Right atrium auricular region (tissue), 2 donors: ENCODE measurements at places on chromosomes 5 and 9.

- no peak for DNase-seq
Observed at GRCh38 chr9:91496351-91496750, 72.7 kb upstream of the NFIL3 start.

- no peak for DNase-seq
Observed at GRCh38 chr9:82645600-82645999, 417.3 kb downstream of the RASEF start.

- DNase-seq, result no peak
Observed at GRCh38 chr5:65059681-65060598, 291.2 kb downstream of the CWC27 start.

- DNase-seq, result no peak
Observed at GRCh38 chr5:92641031-92641962, 939.7 kb downstream of the NR2F1-AS1 start.

- no peak for DNase-seq
Observed at GRCh38 chr5:54867310-54867944, 118.0 kb downstream of the ESM1 start.

- no peak for DNase-seq
Observed at GRCh38 chr5:178673801-178674295, 47.0 kb upstream of the CLK4 start.

- no peak for DNase-seq
Observed at GRCh38 chr9:130606887-130607600, 27.7 kb downstream of the FUBP3 start.

DNA sequence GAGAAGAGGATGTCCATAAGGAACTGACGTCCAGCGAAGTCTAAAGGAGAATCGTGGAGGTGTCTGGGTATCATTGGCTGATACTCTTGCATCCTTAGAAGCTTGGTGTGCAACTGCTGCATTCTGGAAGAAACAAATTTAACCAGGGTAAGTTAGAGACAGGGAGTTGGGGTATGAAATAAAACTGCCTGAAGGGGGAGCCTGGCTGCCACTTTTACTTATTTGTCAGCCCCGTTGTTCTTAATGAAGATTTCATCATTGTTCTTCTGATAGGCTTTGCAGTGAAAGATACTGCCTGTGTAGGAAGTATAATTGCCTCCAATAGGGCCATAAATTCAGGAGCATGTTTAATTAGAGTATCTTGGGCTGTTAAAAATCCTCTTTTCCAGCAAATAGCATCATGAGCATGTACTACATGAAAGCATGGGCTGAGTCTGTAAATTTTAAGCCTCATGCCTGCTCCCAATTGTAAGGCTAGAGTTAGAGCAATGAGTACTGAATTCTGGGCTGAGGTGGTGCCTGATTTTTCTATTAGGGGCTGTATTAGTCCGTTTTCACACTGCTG lies 1264.5 kb upstream of the ACO1 start:
- DNase-seq, result no peak

DNA sequence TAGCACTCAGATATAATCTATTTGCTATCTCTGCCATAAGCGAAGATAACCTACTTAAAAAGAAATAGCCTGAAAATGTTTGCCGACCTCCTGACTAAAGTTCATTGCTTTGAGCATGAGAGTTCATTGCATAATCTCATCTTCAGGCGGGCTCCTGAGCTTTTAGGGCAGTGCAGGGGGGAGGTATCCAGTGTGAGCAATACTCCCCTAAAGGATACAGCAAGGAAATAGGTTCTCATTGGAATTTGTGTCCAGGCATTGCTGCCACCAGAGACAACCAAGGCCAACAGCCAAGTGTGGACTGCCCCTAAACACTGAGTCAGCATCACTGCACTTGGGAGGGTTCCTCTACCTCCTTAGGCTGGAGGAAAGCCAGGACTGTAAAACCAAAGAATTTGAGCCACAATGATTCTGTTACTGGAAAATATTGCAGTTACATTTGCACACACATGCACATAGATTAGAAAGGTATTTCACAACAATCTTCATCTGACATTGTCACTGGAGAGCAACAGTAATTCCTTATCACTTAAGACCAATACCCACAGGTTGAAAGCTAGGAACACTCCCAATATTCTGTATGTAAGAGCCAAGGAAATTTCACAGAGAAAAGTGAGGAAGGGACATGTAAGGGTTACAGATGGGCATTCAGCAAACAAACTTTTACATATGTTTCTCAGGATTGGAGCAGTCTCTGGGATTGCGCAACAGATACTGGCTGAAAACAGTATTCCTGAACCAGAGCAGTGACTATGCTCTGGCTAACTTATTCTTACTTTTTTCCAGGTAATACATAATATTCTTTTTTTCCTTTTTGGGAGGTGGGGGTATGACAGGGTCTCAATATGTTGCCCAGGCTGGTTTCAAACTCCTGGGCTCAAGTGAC lies 98.6 kb upstream of the TLE1 start:
- DNase-seq, result peak; percentile 69

DNA sequence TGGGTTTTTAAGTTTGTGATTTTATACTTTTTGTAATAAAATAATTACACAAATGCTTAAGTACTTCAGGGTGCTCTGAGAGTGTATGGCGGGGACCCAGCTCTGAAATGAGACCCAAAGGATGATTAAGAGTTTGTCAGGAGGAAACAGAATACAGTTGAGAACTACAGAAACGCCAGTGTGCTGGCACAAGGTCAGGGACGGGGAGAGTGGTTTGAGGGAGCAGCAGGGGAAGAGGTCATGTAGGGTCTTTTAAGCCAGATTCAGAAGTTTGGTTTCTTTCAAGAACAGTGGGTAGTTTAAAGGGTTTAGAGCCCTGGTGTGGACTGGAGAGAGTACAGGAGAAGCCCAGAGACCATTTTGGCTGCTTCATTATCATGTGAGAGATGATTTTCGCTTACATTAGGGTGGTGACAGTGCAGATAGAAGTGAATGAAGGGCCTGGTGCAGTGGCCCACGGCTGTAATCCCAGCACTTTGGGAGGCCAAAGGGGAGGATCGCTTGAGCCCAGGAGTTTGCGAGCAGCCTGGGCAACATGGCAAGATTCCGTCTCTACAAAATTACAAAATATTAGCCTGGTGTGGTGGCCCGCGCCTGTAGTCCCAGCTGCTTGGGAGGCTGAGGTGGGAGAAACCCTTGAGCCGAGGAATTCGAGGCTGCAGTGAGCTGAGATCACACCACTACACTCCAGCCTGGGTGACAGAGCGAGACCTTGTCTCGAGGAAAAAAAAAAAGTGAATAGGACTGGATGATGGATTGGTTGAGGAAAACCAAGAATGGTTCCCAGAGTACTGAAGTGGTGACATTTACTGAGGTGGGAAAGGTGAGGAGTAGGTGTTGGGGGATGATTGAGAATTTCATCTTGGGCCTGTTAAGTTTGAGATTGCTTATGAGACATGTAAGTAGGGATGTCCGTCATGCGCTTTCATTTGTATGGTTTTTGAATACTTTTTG lies 1.4 kb upstream of the ETF1 start:
- DNase-seq, result no peak

DNA sequence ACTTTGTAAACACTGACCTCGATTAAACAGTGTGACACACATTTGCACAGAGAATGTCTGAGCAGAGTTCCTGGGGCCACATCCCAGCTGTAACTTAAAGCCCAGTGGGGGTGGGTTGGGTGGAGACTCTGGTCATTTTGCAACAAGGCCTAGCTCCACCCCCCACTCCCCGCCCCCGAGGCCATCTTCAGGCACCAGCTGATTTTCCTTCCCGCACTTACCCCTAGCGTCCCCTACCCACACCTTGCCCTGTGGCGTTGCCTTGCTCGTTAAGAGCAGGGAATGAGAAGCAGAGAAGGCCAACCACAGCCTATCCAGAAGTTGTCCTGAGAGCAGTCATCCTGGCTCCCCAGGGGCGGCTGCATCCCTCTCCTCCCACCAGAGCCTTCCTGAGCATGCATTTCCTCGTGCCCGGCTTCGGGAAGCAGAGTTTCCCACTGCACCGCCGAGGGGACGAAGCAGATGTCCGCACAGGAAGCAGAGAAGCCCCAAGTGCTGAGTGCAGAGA lies 101.7 kb upstream of the SARDH start:
- DNase-seq, result no peak

DNA sequence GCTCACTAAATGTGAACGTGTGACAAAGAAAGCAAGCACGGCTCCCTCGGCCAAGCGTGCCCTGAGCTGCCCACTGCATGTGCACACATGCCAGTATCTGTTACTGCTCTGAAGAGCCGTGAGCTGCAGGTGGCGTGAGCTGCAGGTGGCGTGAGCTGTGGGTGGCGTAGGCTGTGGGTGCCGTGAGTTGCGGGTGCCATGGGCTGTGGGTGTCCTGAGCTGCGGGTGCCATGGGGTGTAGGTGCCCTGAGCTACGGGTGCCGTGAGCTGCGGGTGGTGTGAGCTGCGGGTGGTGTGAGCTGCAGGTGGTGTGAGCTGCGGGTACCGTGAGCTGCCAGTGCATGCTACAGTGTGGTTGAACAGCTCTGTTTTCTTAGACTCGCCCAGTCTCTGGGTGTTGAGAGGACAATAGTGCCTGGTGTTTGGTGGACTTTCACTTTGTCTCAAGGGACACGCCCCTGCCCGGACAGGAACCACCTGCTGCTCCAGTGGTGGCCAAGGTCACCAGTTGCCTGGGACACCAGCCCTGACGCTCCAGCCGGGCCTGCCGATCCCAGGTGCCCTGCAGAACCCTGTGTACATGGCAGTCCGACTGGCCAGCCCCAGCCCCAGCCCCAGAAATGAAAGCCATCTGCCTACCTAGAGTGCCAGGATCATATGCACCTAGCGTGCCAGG lies 6.7 kb downstream of the CCDC187 start:
- DNase-seq, result no peak

GRCh38 chr5:41844502-41844901 lies 25.7 kb downstream of the OXCT1 start:
- DNase-seq, result no peak

DNA sequence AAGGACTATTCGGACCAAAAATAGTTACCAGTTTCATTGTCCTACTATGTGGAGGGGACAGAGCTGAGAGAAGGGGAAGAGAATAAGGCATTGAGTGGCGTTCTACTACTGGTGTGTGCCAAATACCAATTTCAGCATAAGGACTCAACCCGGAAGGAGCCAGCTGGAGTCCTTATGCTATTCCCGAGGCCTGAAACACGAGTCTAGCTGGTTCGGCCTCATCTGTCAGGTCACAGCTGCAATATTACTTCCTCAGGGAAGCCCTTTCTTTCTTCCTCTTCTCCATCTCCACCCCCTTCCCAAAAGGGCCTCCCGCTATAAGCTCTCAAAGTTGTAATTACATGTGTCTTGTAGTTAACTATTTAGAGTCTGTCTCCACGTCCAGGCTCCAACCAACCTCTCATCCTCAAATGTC lies 20.5 kb upstream of the FER start:
- peak; percentile 59 for DNase-seq

- DNase-seq, result no peak
Observed at GRCh38 chr9:14380061-14380836, 66.3 kb upstream of the NFIB start.

- no peak for DNase-seq
Observed at GRCh38 chr5:82375488-82376244, 97.5 kb upstream of the RPS23 start.

DNA sequence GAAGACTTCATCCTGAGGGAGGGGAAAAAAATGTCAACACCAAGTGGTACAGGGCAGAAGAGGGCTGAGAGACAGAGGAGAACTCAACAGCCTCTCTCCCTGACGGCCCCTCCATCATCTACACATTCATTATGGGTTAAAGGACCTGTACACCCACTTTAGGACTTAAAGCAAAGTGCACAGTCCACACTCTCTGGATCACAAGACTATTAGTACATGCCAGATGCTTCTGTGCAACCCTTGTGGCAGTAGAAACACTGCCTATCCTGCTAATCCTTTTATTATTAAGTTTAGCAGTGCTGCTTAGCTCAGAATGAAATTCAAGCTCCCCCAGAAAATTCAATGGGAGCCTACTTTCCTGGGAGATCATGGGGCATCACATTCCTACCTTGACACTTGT lies 1.9 kb downstream of the FRMD3 start:
- no peak for DNase-seq

- DNase-seq, result no peak
Observed at GRCh38 chr5:28961816-28962215, 1923.4 kb upstream of the CDH9 start.

GRCh38 chr5:124410539-124411488 lies 335.6 kb downstream of the ZNF608 start:
- DNase-seq, result no peak

GRCh38 chr9:93122721-93123221 lies 11.3 kb downstream of the NINJ1 start:
- no peak for DNase-seq

GRCh38 chr5:32489791-32490562 lies 45.4 kb upstream of the ZFR start:
- DNase-seq, result peak; percentile 76

DNA sequence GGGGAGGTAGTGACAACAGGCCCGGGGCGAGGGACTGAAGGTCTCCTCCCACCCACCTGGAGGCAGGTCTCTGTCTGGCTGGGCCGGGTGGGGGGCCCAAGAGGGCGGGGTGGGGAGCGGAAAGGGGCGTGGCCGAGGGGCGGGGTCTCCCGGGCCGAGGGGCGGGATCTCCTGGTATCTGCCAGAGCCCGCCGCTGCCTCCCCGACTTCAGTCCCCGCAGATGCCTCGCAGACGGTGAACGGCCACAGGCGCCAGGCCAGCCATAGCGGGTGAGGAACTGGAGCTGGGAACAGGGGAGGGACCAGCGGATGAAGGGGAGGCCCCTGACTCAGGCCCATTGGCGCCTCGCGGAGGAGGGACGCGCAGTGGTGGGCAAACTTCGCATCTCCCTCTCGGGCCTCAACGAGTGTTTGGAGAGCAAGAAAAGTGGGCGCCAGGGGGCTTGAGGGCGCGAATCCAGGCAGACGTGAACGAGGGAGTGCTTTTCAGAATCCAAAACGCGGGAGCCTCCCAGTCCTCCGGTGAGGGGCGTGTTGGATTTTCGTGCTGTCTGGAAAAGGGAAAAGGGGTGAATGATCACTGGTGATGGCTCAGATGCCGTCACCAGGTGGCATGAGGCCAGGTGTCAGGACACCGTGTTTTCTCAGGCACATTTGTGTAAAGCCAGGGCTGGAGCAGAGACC lies at the start of gene ADGRD2:
Gene ADGRD2, plus strand, starts transcription at position 211 of the 684 bp plus-strand sequence. CDS start 1,216 bp downstream, outside the sequence.
- DNase-seq, result no peak

DNA sequence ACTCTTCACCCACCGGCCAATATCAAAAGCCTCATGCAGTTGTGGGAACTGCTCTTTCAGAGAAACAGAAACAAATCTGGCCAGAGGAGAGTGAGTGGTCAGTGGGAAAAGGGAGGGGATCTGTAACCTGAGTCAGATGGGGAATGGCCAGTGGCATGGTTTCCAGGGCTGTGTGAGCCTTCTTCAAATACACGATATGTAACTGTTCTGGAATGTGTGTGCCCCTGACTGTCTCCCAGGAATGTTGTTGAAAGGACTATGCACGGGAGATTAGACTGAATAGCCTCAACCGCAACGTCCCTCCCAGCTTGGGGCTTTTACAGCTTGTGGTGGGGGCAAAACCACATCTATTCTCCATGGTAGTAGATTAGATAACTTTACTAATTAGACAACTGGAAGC lies 60.8 kb downstream of the SH3TC2 start:
- DNase-seq, result no peak

- no peak for DNase-seq
Observed at GRCh38 chr5:45604092-45604491, 92.1 kb downstream of the HCN1 start.

GRCh38 chr9:79053598-79053997 lies 518.2 kb upstream of the TLE4 start:
- DNase-seq, result no peak
